Osteocyte (in vitro differentiated cells): ENCODE measurements at places on chromosomes 2 and 18. TPM values are rescaled to one million over a fixed set of nuclear protein-coding genes. Genes with fewer than 3 reads are reported as not detected.

The ASIC4 gene
- 0.11 and 0.13 TPM in 2 replicates for total RNA-seq

The AQP12A gene
- not detected in 2 replicates for total RNA-seq

The VWA3B gene
- total RNA-seq, result not detected in 2 replicates

The SERPINB2 gene
- total RNA-seq, result not detected in 2 replicates

The QPCT gene
- not detected in 2 replicates for total RNA-seq

The SRD5A2 gene
- total RNA-seq, result not detected in 2 replicates

The PHOSPHO2 gene
- 4.8 and 5.3 TPM in 2 replicates for total RNA-seq

The TNFAIP6 gene
- total RNA-seq, result not detected in 2 replicates

The LOXHD1 gene
- total RNA-seq, result not detected in 2 replicates

- peaks cover 58% of the 10 kb centered on the region for H3K4me1 ChIP-seq
- peak overlapping the region; percentile 72 for H3K27ac ChIP-seq
- H3K36me3 ChIP-seq, result peaks cover 4% of the 10 kb centered on the region
- DNase-seq, result peak; percentile 93
These were observed 289.2 kb downstream of the TNS1 start for GRCh38 chr2:217713395-217714286.

DNA sequence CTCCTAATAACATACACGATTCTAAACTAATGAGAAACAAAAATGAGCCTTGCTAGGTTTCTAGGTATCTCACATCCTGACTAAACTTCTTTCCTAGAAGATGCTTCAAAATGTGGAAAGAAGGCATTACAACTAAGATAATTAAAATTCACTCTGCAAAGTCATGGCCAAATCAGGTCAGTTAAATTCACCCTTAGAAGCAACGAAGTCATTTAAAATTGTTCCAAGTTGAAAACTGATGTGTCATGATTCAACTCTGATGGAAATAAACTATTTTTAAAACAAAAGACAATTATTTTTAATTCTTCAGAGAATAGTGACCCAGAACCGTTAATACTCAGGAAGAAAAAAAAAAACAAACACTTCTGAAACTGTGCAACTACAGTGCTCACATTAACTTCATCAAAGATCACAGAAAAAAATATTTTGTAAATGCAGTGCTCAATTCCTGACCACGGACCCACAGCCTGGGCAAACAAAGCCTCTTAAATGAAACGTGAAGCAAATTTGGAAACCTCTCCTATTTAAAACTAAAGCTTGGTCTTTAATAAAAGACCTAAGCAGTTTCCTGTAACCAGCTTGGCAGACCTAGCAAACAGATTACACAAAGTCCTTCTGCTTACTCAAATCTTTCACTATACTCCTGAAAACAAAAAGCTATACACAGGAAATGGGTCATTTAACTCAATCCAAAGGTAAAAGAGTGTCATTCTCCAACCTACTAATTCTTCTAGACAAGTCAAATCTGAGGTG, 39.0 kb downstream of the CHN1 start:
- H3K27me3 ChIP-seq, result no peaks in the 10 kb centered on the region
- H3K4me1 ChIP-seq, result peaks cover 43% of the 10 kb centered on the region
- DNase-seq, result no peak
- peaks cover 3% of the 10 kb centered on the region for H3K36me3 ChIP-seq
- H3K4me3 ChIP-seq, result peak overlapping the region; percentile 2

DNA sequence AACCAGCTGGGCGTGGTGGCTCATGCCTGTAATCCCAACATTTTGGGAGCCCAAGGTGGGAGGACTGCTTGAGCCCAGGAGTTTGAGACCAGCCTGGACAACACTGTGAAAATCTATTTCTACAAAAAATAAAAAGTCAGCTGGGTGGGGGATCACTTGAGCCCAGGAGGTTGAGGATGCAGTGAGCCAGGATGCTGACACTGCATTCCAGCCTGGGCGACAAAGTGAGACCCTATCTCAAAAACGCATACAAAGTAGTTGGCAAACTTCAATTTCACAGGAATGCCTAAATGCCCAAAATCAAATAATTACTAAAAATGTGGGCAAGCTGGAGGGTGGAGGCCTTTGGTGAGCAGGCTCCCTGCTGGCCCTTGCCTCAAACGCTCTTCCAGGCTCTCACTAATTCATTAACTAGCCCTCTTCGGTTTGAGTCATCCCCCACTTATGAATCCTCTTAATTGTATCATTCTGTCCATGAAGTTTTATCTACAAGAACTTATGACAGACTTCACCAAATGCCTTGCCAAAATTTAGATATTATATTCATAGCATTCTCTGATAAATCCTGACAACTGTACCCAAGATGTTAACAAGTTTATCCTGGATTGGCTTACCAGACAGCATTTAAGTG, 68.7 kb upstream of the ZFP36L2 start:
- H3K4me1 ChIP-seq, result peaks cover 20% of the 10 kb centered on the region
- H3K27ac ChIP-seq, result peak overlapping the region; percentile 97
- no peak for DNase-seq
- H3K27me3 ChIP-seq, result no peaks in the 10 kb centered on the region
- H3K4me3 ChIP-seq, result no peak overlapping the region
- H3K36me3 ChIP-seq, result peaks cover 17% of the 10 kb centered on the region

GRCh38 chr18:58761241-58761969, 90.1 kb downstream of the MALT1 start:
- no peak overlapping the region for H3K4me3 ChIP-seq
- DNase-seq, result peak; percentile 42
- no peaks in the 10 kb centered on the region for H3K36me3 ChIP-seq
- peaks cover 20% of the 10 kb centered on the region for H3K27me3 ChIP-seq
- H3K27ac ChIP-seq, result no peak overlapping the region

DNA sequence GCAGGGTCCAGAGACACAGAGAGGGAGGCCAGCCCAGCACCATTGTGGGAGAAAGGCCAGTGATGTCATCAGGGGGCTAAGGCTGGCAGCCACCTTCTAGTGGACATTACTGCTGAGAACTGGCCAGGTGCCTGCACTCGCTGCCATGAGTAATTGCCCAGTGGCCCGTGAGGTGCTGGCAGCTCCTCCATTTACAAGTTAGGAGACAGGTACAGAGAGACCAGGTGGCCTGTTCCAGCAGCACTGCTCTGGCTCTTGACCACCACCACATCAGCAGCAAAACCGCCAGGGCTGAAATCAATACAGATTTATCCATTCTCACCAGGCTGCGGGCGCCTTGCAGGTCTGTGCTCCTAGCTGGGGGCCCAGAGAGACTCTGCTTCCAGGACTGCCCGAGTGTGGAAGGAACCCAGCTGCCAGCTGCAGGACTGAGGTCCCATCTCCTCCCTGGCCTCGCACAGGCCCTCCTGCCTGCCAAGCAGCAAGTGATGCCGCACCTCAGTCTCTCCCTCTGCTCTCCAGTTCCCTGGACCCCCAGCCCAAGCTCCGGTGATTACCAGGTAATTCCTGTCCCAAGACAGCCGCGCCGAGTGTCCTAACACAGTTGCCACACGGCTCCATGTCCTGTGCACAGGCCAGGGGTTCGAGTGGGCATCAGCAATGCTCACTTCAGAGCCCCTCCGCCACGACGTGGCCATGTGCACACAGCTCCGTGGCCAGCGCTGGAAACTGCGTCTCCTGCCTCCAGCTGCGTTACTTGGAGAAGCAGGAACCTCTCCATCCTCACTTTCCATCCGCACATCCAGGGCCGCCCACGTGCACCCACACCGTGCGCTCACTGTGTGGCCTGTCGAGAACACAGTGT, 101.0 kb upstream of the CTDP1 start:
- no peak for DNase-seq
- no peaks in the 10 kb centered on the region for H3K36me3 ChIP-seq
- H3K27ac ChIP-seq, result no peak overlapping the region
- no peaks in the 10 kb centered on the region for H3K4me1 ChIP-seq

DNA sequence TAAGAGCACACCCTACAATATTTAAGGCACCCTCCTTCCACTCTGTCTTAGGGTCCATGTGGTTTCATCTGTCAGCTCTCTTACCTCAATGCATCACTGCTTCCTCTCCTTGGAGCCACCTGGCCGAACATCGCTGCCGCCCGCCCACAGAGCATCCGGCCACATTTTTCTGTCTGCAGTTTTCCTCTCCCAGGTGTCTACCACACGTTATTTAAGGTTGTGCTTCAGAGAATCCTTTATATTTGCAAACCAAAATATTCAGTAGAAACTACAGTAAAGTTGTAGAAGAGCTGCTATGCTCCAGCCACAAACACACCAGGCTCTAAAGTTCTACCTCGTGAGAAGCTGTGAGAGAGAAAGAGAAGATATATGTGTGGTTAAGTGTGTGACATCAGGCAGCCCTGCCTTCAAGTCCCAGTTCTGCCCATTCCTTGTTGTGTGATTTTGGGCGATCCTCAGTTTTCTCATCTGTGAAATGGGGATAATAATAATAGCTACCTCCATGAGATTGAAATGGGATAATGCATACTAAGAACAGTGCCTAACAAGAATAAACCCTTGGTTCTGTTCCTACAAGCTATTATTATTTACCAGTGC, 4.9 kb upstream of the STK17B start:
- no peaks in the 10 kb centered on the region for H3K27me3 ChIP-seq
- no peak overlapping the region for H3K4me3 ChIP-seq
- H3K36me3 ChIP-seq, result no peaks in the 10 kb centered on the region

DNA sequence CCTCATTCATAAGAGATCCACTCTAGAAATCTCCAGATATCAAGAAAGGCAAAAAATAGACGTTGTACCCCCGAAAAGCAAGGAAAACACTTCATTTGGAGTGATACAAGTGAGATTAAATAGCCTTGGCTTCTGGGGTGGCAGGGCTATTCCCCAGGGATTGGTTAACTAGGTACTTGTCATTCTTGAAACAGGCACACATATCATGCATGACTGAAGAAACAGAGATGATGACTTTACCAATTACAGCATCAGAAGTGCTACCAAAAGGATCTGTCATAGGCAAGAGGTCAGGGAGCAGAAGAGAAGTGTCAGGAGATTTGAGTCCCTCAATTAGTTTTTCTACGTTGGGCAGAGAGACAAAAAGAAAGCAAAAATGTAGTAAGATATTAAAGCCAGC, 45.2 kb upstream of the NFU1 start:
- H3K27ac ChIP-seq, result no peak overlapping the region
- peaks cover 5% of the 10 kb centered on the region for H3K4me1 ChIP-seq
- no peak overlapping the region for H3K4me3 ChIP-seq
- no peaks in the 10 kb centered on the region for H3K27me3 ChIP-seq
- peaks cover 36% of the 10 kb centered on the region for H3K36me3 ChIP-seq
- DNase-seq, result no peak

- peaks cover 10% of the 10 kb centered on the region for H3K36me3 ChIP-seq
- no peaks in the 10 kb centered on the region for H3K27me3 ChIP-seq
- H3K27ac ChIP-seq, result no peak overlapping the region
- H3K4me1 ChIP-seq, result peaks cover 5% of the 10 kb centered on the region
- no peak for DNase-seq
- no peak overlapping the region for H3K4me3 ChIP-seq
These were observed 79.7 kb downstream of the RRM2 start for GRCh38 chr2:10202131-10202665.

DNA sequence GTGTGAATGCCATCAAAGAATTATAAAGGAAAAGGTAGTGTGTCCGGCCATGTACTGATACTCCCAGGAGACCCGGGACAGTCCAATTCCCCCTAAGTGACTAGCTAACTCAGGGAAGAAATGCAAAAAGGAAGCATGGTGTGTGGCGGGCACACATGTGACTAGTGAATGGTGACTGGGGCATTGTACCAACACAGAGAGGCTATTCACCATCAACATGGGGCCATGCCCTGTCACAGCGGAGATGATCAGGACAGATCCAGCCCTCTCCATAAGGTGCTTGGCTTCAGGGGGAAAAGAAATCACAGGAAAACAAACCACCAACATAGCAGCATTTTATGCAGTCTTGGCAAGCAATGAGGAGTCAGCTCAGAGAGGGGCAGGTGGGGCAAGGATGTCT, 34.3 kb downstream of the FAM168B start:
- H3K4me1 ChIP-seq, result peaks cover 31% of the 10 kb centered on the region
- H3K36me3 ChIP-seq, result peaks cover 23% of the 10 kb centered on the region
- DNase-seq, result no peak
- H3K27me3 ChIP-seq, result no peaks in the 10 kb centered on the region

DNA sequence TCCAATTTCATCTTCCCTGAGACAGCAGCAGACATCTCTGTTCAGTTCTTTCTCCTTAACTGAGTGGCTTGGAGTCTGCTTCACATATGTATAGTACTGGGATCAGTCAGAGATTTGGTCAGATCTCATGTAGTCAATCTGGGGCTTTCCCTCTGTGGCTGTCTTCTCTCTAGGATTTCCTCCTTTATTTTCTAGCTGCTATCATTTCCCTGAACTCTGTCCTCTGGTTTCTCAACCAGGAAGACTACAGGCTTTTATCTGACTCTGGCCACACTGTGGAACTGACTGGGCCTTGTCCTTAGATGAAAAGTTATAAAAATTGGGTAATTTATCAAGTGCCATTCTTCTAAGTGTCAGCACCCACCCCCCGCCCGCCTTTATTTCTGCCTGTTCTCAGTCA, 121.0 kb downstream of the RAPGEF4 start:
- no peak overlapping the region for H3K27ac ChIP-seq
- H3K4me3 ChIP-seq, result no peak overlapping the region
- H3K4me1 ChIP-seq, result peaks cover 19% of the 10 kb centered on the region
- no peaks in the 10 kb centered on the region for H3K27me3 ChIP-seq
- DNase-seq, result no peak

DNA sequence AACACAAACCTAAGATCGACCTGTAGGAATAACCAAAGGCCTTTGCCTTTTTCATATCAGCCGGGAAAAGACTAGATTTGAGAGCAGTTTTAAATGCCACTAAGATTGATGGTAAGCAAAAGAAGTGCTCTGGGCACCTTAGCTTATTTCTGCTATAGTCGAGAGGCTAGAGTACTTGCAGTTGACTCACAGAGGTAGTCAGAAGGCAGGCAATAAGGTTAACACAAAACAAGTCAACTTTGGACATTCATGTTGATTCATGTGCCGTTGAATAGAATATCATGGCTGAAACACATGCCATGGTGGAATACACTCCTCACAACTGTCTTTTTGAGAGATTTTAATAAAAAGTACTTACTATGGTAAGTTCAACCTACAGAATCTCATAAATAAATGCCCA, 507.6 kb downstream of the ZEB2 start:
- no peaks in the 10 kb centered on the region for H3K36me3 ChIP-seq
- DNase-seq, result no peak
- H3K4me1 ChIP-seq, result peaks cover 21% of the 10 kb centered on the region
- no peak overlapping the region for H3K4me3 ChIP-seq

DNA sequence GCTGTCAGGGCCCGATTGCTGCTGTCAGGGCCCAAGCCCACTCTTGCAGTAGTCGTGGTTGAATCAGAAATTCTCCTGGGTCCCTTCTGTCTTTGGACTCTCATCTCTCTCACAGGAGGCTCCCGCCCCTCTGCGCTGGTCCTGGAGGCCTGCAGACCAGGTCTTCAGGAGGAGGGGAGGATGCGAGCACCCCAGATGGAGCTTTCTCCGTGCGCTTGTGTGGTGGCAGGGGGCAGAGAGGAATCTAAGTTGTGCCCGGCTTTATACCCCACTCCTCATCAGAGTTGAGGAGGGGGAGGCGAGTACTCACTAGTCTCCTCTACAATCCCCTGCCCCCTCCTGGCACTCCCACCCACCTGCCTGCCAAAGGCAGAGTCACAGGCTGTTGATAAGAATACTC, 10.4 kb downstream of the EN1 start:
- H3K4me3 ChIP-seq, result no peak overlapping the region
- no peak for DNase-seq
- H3K27ac ChIP-seq, result no peak overlapping the region
- peaks cover 11% of the 10 kb centered on the region for H3K4me1 ChIP-seq

GRCh38 chr2:126855606-126856005, 43.1 kb upstream of the TEX51 start:
- H3K36me3 ChIP-seq, result no peaks in the 10 kb centered on the region
- H3K27ac ChIP-seq, result no peak overlapping the region
- DNase-seq, result peak; percentile 76
- H3K4me3 ChIP-seq, result no peak overlapping the region
